NCI-H524 (cell line): ENCODE measurements at places on chromosomes 12 and 14.

GRCh38 chr14:24232645-24233537 is at the start of gene GMPR2:
GMPR2 (plus strand) TSS chr14:24232929; CDS start chr14:24233254, 325 bp downstream.
- DNase-seq = no peak

- DNase-seq = peak; percentile 46
These were observed 39.8 kb downstream of the ELK3 start for GRCh38 chr12:96233939-96234461.

GRCh38 chr12:118925407-118925806 is 55.9 kb upstream of the SRRM4 start:
- no peak for DNase-seq

DNA sequence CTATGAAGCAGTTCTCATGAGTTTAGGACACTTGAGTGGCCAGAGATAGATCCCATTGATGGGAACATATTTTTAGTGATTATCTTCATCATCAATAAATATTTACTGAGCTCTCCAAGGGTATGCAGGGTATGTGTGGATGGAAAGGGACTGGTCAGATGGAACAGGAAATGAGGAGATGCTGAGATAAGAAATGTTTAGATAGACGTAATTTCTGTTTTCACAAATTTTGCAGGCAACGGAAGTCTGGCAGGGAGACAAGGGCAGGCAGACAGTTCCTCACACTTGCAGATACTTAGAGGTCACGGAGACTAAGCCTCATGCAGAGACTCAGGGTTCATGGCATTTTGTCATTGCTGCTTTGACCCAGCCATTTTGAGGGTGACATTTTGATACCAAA is 24.3 kb downstream of the BCL2L14 start:
- DNase-seq = no peak

DNA sequence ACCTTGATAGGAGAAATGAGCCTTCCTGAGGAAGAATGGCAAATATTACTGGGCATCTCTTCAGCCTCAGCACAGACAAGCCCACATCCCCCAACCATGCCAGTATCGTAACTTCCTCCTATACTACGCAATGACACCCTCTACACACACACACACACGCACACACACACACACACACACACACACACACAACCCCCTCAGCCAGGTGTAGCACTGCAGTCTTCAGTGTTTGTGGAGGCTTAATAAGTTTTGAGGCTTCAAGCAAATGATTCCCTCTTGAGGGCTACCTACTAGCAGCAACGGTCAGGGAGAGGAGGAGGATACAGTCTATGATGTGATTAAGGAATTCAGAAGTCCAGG is 1.6 kb downstream of the DGKA start:
- no peak for DNase-seq

- no peak for DNase-seq
These were observed 314.6 kb downstream of the ADAMTS20 start for GRCh38 chr12:43237238-43237879.

GRCh38 chr12:107134558-107134957 is 41.2 kb upstream of the CRY1 start:
- peak; percentile 45 for DNase-seq

GRCh38 chr12:19419086-19419485 is 20.2 kb upstream of the AEBP2 start:
- no peak for DNase-seq

- DNase-seq = no peak
These were observed 114.3 kb downstream of the FLRT2 start for GRCh38 chr14:85644211-85644610.

- DNase-seq = no peak
These were observed 14.8 kb downstream of the CREBL2 start for GRCh38 chr12:12626471-12626870.

DNA sequence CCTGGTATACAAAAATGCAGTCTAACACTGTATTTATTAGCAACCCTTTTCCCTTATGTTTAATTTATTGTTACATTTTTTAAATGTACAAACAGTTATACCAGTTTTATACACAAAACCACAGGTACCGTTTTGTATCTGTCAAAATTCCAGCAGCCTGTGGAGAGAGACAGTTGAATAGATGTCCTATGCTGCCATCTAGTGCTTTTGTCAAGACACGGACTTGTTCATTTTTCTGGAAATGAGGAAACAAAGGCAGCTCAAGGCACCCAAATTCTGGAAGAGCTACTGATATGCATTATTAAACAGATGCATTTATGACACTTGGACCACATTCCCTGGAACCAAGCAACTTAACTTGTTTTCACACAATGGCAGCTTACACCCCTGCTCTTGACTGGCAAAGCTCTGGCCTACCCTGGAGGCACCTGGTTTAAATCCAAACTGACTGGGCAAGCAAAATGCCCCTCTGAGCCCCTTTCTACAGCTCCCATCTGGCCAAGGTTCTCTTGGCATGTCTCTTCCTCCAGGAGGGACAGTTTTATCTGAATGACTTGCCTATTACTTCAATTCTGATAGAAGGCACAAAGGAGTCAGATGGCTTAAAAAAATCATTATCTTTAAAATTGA is 286.9 kb upstream of the PRKD1 start:
- peak; percentile 78 for DNase-seq

- no peak for DNase-seq
These were observed 141.7 kb upstream of the AMIGO2 start for GRCh38 chr12:47221256-47222023.

DNA sequence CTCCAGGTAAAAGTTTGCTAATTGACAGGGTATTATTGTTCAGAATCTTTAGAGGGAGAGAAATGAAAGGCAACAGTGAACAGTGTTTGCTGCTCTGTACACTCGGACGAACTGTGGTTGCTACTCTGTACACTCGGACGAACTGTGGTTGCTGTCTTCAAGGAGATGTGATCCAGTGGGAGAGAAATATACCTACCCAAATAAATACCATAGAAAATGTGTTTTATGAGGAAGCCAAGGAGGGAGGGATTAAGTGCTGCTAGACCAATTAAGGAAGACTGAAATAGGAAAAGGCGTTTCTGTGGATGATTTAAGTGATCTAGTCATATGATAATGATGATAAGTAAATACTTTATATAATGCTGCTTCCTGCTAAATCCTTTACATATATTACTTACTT is 2.7 kb downstream of the STK38L start:
- no peak for DNase-seq

GRCh38 chr12:59405992-59406391 is 189.8 kb upstream of the SLC16A7 start:
- DNase-seq = no peak

DNA sequence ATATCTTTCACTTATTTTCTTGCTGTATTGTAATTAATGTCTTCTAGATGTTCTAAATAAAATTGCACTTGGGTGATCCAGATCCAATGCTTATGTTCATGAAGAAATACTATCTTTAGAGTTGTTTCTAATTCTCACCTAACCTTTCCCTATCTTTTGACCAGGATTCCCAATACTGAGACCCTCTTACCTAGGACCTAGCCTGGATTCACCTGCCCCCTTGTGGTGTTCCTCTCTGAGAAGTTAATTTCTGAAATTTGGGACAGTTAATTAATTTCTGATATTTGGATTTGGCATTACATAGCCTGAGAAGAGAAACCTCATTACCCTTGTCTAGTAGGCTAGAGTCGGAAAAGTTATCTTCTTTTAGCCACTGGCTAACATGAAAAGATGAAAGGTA is 29.5 kb downstream of the FOXA1 start:
- DNase-seq = peak; percentile 7

DNA sequence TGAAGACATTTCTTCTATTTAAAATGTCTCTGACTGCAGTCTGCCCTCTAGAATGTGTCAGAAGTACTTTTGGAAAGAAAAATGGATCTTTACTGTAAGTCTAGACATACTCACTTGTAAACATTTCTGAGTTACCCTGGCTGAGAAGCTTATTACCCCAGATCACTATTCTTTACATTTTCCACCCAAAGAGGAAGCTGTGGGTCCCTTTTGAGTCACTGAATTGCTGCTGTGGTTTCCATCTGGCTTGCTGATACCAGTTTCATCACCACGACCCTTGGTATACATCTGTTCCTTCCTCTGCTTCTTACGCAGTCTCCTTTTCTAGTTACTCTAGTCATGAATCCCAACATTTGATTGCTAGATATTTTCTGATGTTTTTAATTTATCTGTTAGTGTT is 20.2 kb upstream of the CLEC4D start:
- DNase-seq = peak; percentile 11

DNA sequence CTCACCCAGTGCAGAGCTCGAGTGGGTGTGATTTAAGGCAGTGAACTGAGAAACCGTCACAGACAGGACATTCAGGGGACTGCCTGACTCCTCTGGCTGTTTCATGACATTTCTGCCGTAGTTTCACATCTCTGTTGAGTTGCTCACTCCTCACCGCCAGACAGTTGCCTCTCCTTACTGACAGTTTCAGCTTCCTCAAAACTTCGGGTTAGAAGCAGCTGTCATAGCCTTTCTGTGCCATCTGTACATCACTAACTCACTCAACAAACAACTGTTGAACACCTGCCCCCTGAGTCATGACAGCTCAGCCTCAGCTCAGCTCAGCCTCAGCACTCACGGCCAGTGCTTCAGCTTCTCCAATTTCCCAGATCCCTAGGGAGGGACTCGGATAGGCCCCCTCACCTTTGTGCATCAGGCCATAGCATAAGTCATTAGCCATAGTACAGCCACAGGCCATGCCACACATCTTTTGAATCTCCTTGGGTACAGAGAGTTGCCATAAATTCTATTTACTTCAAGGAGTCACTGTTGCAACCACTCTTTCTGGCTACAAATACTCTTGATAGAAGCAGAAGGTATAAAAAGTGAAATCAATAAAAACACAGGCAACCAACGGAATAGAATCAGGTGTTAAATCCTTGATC is 6.2 kb upstream of the SLC15A4 start:
- DNase-seq = peak; percentile 63
